Mammary microvascular endothelial cell (primary cell): ENCODE measurements at places on chromosomes 2 and 18. TPM values are rescaled to one million over a fixed set of nuclear protein-coding genes. Genes with fewer than 3 reads are reported as not detected.

Gene TCF23
- not detected in 2 replicates for total RNA-seq

Gene EPAS1
- total RNA-seq, result 318 and 347 TPM in 2 replicates

Gene UGT1A4
- not detected in 2 replicates for total RNA-seq

Gene COPS9
- 264 and 324 TPM in 2 replicates for total RNA-seq

Gene HAAO
- not detected in 2 replicates for total RNA-seq

Gene ICOS
- not detected in 2 replicates for total RNA-seq

Gene NXPH2
- total RNA-seq, result not detected in 2 replicates

Gene TMEM198
- total RNA-seq, result not detected in 2 replicates

Gene AQP12A
- not detected in 2 replicates for total RNA-seq

Gene ACMSD
- not detected in 2 replicates for total RNA-seq

Gene KCNK3
- total RNA-seq, result not detected in 2 replicates

Gene SERPINB10
- 3.4 TPM in 1 of 2 replicates, not detected in the other for total RNA-seq

Gene MRPL19
- 35.1 and 60.6 TPM in 2 replicates for total RNA-seq

Gene DSG2
- total RNA-seq, result 1.3 and 3.1 TPM in 2 replicates
